Memory B cell (primary cell): ENCODE measurements at places on chromosomes 11 and 22.
A peak's percentile ranks its signal among the peaks of the same experiment; 100 is the strongest.

DNA sequence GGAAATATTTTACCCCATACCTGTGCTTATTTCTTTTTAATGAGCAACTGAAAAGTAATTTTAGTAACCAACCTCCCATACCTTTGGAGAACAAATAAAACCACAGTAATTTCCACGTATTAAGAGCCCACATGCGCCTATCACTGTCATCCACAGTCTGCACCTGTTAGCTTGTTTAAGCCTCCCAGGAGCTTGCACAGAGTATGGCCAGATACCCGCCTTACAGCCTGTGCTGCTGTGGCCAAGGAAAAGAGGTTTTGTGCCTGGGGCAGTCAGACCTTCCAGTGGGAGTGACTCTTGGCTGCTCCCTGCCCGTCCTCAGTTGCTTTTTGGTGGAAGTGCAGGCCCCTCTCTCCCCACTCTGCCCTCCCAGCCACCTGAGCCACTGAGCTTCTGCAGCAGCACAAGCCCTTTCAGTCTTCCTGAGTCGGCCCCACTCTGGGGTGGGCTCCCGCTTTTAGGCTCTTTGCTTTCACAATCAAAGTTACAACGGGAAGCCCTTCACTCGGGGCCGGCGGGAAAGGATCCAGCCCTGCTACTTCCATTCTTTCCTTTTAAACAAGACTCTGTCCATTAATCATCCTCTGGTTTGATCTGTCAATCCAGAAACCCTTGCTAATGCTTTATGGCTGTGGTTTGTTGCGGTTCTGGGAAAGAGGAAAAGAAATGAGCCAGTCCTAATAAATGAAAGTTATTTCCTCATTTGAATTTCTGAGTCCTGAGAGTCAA, 308.8 kb downstream of the TBC1D22A start:
- peaks cover 11% of the 10 kb centered on the region for H3K4me1 ChIP-seq
- no peak overlapping the region for H3K4me3 ChIP-seq
- peaks cover 35% of the 10 kb centered on the region for H3K36me3 ChIP-seq
- no peak for DNase-seq
- H3K27ac ChIP-seq, result peak overlapping the region; percentile 63

DNA sequence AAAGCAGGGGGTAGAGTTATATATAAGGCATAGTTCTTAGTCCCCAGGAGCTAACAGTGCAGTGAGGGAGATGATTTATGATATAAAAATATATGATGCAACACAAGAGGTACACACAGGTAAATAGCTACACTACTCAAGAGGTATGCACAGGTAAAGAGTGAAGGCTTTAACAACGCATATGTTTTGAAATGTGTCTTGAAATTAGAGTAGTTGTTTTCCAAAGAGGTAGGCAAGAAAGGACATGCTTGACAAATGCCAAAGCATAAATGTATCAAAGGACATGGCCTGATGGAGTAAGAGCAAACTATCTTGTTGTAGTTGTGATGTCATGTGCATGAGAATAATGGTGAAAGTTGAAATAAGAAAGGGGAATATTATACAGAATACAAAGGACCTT, 104.3 kb upstream of the C11orf87 start:
- no peaks in the 10 kb centered on the region for H3K4me1 ChIP-seq
- no peak for DNase-seq
- H3K36me3 ChIP-seq, result no peaks in the 10 kb centered on the region
- H3K4me3 ChIP-seq, result no peak overlapping the region
- H3K27ac ChIP-seq, result no peak overlapping the region

DNA sequence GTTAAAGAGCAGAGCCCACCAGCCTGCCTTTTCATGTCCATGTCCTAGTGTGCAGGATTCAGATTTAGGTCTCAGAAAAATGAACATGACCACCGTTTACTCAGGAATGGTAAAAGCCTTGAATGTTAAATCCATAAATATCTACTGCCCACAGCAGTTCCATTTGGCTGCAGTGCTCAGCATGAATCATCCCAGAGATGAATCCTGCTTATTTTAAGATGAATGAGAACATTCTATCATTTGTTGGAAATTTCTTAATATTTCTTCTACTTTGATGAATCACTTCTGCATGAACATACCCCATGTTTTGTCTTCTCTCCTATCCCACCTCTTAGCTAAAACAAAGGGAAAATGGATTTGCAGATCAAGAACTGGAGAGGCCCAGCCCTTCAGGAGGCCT, 47.5 kb upstream of the AQP11 start:
- no peak overlapping the region for H3K27ac ChIP-seq
- no peaks in the 10 kb centered on the region for H3K4me1 ChIP-seq
- peaks cover 2% of the 10 kb centered on the region for H3K27me3 ChIP-seq
- peaks cover 2% of the 10 kb centered on the region for H3K36me3 ChIP-seq
- H3K4me3 ChIP-seq, result no peak overlapping the region

- peaks cover 9% of the 10 kb centered on the region for H3K27me3 ChIP-seq
- H3K36me3 ChIP-seq, result peaks cover 2% of the 10 kb centered on the region
- no peak for DNase-seq
- no peak overlapping the region for H3K27ac ChIP-seq
- H3K4me3 ChIP-seq, result no peak overlapping the region
Measured at GRCh38 chr11:69199583-69200315, 44.0 kb downstream of the SMIM38 start.

GRCh38 chr11:96338910-96339705, 3.9 kb downstream of the MAML2 start:
- peak; percentile 28 for DNase-seq
- peak overlapping the region; percentile 84 for H3K4me3 ChIP-seq
- no peaks in the 10 kb centered on the region for H3K36me3 ChIP-seq

- DNase-seq, result no peak
- no peak overlapping the region for H3K27ac ChIP-seq
- H3K36me3 ChIP-seq, result no peaks in the 10 kb centered on the region
- H3K4me1 ChIP-seq, result peaks cover 6% of the 10 kb centered on the region
- no peaks in the 10 kb centered on the region for H3K27me3 ChIP-seq
Measured at GRCh38 chr11:93532281-93532789, 10.9 kb downstream of the SMCO4 start.

GRCh38 chr11:66983275-66983924, 8.3 kb downstream of the C11orf86 start:
- H3K27me3 ChIP-seq, result peaks cover 26% of the 10 kb centered on the region
- H3K36me3 ChIP-seq, result peaks cover 3% of the 10 kb centered on the region
- H3K4me1 ChIP-seq, result no peaks in the 10 kb centered on the region
- no peak overlapping the region for H3K27ac ChIP-seq

DNA sequence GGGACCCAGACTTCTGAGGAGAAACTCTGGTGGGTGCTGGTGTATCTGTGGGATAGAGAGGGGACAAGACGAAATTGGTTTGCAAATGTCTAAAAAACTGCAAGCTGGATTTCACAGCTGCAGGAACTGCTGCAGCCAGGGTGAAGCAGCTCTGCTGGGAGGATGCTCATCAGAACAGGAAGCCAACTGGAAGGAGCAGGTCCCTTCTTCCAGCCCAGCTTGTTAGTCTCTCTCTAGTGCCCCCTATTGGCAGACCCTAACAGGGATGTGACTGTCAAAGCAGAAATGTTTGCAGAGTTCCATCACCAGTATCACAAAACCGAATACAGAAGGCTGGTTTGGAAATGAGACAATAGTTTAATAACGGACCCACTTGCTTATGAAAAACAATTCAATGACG, 74.8 kb upstream of the SLC22A12 start:
- H3K4me3 ChIP-seq, result no peak overlapping the region
- DNase-seq, result no peak
- no peaks in the 10 kb centered on the region for H3K4me1 ChIP-seq
- H3K27ac ChIP-seq, result no peak overlapping the region

DNA sequence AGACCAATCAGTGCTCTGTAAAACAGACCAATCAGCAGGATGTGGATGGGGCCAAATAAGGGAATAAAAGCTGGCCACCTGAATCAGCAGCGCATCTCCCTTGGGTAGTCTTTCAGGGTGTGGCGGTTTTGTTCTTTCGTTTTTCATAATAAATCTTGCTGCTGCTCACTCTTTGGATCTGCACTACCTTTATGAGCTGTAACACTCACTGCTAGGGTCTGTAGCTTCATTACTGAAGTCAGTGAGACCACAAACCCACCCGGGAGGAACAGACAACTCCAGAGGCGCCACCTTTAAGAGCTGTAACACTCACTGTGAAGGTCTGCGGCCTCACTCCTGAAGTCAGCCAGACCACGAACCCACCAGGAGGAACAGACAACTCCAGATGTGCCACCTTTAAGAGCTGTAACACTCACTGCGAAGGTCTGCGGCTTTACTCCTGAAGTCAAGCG, 175.5 kb upstream of the PDGFD start:
- peaks cover 1% of the 10 kb centered on the region for H3K27me3 ChIP-seq
- peak overlapping the region; percentile 56 for H3K27ac ChIP-seq
- peak overlapping the region; percentile 69 for H3K4me3 ChIP-seq
- no peak for DNase-seq
- H3K4me1 ChIP-seq, result peaks cover 3% of the 10 kb centered on the region

GRCh38 chr11:102318469-102318868, 1.2 kb downstream of the BIRC3 start:
- peak overlapping the region; percentile 94 for H3K4me3 ChIP-seq
- H3K4me1 ChIP-seq, result peaks cover 42% of the 10 kb centered on the region
- DNase-seq, result no peak
- no peaks in the 10 kb centered on the region for H3K27me3 ChIP-seq
- peaks cover 35% of the 10 kb centered on the region for H3K36me3 ChIP-seq

DNA sequence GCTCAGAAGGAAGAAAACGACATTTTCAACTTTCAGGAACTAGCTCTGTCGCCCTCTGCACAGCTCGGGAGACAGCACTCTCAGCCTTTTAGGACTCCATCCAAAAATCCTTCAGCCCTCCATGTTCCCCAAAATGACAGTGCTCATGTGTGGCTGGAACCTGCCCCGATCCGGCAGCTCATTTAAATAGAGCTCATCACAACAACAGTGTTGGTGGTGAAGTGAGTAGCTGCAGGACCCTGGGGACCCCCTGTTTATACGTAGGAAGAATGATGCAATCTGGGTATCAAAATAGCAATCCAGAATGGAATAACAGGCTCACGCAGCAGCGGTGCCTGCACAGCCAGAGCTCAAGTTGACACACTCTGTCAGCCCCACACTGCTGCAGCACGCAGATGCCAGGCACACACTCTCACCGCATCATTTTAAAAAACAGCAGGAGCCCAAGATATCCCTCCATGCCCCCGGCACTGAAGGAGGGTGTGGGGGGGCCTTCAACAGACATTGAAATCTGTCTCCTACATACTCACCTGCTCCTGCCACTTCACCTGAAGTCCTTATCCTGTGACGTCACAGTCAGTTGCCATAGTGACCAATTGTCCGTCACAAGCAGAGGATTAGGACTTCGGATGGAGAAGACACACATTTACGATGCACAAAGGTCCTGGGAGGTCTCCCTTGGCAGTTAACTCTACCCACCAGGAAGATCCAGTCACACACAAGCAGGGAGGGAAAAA, 24.0 kb downstream of the TRIM66 start:
- H3K36me3 ChIP-seq, result peaks cover 6% of the 10 kb centered on the region
- DNase-seq, result no peak
- H3K27ac ChIP-seq, result no peak overlapping the region
- no peaks in the 10 kb centered on the region for H3K4me1 ChIP-seq
- no peak overlapping the region for H3K4me3 ChIP-seq
- no peaks in the 10 kb centered on the region for H3K27me3 ChIP-seq

DNA sequence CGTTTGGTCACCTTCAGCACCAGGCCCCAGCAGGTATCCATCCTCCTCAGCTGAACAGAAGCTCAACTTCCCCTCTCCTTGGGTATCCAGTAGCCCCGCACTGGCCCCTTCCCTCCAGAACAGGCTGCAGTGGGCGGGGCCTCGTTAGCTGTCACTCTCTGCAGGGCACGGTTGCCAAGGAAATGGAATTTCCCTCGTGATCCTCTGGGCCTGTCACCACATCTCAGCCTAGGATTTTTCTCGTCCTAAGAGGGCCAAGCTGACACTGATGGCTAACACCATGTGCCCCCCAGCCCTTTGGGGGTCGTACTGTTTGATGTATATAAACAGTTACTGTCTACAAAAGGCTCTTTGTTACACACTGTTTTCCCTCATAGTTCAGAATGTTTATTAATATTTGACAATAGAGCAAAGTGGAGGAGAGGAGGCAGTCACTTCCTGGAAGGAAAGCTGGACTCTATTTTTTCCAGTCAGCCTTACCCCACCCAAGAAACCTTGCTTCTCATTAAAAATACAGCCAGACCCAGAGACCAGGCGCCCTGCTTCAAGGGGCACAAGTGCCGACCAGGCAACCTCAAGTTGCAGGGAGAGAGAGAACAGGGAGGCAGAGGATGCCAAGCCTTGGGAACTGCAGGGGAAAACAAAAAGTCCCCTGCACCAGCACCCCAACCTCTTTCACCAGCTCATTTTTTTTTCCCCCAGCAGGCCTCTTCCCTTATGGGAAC, 44.5 kb downstream of the FEZ1 start:
- no peak for DNase-seq
- no peak overlapping the region for H3K27ac ChIP-seq
- H3K27me3 ChIP-seq, result no peaks in the 10 kb centered on the region
- H3K36me3 ChIP-seq, result no peaks in the 10 kb centered on the region
- no peaks in the 10 kb centered on the region for H3K4me1 ChIP-seq

- H3K36me3 ChIP-seq, result no peaks in the 10 kb centered on the region
- H3K27ac ChIP-seq, result no peak overlapping the region
- peaks cover 19% of the 10 kb centered on the region for H3K4me1 ChIP-seq
- peaks cover 10% of the 10 kb centered on the region for H3K27me3 ChIP-seq
- H3K4me3 ChIP-seq, result no peak overlapping the region
Measured at GRCh38 chr11:65789230-65790103, 2.6 kb downstream of the OVOL1 start.

GRCh38 chr11:111416231-111416960, 37.3 kb upstream of the POU2AF1 start:
- H3K36me3 ChIP-seq, result no peaks in the 10 kb centered on the region
- peaks cover 84% of the 10 kb centered on the region for H3K4me1 ChIP-seq
- H3K27ac ChIP-seq, result peak overlapping the region; percentile 100
- no peaks in the 10 kb centered on the region for H3K27me3 ChIP-seq
- DNase-seq, result no peak
- H3K4me3 ChIP-seq, result peak overlapping the region; percentile 74

DNA sequence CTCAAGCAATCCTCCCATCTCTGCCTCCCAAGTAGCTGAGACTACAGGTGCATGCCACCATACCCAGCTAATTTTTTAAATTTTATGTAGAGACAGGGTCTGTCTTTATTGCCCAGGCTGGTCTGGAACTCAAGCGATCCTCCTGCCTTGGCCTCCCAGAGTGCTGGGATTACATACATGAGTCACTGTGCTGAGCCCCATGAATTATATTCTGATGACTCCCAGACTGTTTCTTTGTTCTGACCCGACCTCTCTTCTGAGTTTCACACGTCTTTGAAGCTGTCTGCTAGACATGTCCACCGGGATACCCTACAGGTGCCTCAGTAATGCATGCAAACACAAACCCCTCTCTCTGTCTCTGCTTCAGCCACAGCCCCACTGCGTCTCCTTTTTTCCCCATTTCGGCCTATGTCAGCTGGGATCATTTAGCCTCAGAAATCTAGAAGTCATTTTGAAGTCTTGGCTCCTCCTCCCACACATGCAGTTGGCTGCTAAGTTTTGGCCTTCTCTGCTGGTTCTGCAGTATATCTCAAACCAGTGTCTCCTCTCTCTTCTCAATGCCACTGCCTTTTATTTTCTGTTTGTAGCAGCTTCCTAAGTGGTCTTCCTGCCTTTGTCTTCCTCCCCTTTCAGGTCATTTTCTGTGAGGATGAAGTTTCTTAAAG, 4.8 kb downstream of the VPS26B start:
- peaks cover 38% of the 10 kb centered on the region for H3K4me1 ChIP-seq
- peak overlapping the region; percentile 43 for H3K4me3 ChIP-seq
- peaks cover 11% of the 10 kb centered on the region for H3K27me3 ChIP-seq
- peaks cover 2% of the 10 kb centered on the region for H3K36me3 ChIP-seq
